ENCODE measurements at places on chromosomes 13 and 19. TPM values are rescaled to one million over a fixed set of nuclear protein-coding genes. Genes with fewer than 3 reads are reported as not detected.

The SERPINE3 gene
- total RNA-seq: not detected

The NCR1 gene
- total RNA-seq: not detected

DNA sequence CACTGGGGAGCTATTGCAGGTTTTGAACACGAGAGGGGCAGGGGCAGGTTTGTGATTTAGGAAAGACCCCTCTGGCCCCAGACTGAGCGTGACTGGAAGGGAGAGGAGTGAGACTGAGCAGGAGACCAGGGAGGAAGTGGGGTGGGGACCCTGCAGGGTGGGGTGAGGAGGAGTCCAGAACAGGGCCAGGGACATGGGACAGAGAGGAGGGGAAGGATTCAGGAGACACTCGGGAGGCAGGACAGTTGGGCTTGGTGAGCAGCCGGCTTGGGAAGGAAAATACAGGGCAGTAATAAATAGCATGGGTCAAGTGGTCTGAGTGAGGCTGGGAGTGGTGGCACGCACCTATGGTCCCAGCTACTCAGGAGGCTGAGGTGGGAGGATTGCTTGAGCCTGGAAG, 9.4 kb downstream of the FOSB start:
- DNase-seq: no peak

GRCh38 chr13:111380431-111380830, 60.0 kb downstream of the TEX29 start:
- DNase-seq: no peak

GRCh38 chr19:5990289-5990797, 12.4 kb upstream of the RANBP3 start:
- DNase-seq: no peak

DNA sequence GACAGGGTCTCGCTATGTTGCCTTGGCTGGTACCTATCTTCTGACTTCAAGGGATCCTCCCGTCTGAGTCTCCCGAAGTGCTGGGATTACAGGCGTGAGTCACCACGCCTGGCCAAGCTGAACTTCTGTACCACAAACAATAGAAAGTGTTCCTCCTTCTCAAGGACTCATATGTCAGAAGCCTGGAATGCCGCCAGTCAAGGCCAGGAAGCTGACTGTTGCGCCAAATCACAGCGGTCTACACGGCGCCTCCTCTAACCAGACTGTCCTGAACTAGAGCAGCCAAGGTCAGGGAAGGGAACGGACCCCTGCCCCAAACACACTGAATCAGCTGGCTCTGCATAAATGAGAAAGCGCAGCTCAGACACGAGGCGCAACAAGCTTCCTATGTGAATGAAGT, 14.6 kb downstream of the RAB20 start:
- DNase-seq: no peak

DNA sequence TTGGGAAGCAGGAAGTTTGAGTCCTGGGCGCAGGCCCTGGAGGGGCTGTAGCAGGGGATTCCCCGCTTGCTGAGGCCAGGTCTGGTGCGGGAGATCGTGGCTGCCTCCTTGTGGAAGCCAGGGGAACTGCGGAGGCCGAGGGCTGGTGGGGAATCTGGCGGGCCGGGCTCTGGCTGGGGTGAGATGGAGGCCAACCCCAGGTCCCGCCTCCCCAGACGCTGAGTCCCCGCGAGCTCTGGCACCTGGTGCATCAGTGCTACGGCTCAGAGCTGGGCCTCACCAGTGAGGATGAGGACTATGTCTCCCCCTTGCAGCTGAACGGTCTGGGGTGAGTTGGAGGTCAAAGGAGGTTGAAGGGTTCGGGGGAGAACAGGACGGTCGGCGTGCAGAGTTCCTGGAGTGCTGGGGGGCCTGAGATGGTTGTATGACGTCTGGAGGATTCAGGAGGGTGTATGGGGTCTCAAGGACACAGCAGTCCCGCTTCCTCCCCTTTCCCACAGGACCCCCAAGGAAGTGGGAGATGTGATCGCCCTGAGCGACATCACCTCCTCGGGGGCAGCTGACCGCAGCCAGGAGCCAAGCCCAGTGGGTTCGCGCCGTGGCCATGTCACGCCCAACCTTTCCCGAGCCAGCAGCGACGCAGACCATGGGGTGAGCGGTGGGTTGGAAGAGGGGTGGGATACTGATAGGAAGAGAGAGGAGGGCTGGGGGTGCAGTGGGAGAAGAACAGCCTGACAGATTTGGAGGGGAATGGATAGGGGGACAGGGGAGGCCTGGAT, 13.1 kb downstream of the GRAMD1A start:
- DNase-seq: peak; percentile 59

GRCh38 chr19:6476155-6476895, 5.3 kb downstream of the DENND1C start:
- peak; percentile 50 for DNase-seq

DNA sequence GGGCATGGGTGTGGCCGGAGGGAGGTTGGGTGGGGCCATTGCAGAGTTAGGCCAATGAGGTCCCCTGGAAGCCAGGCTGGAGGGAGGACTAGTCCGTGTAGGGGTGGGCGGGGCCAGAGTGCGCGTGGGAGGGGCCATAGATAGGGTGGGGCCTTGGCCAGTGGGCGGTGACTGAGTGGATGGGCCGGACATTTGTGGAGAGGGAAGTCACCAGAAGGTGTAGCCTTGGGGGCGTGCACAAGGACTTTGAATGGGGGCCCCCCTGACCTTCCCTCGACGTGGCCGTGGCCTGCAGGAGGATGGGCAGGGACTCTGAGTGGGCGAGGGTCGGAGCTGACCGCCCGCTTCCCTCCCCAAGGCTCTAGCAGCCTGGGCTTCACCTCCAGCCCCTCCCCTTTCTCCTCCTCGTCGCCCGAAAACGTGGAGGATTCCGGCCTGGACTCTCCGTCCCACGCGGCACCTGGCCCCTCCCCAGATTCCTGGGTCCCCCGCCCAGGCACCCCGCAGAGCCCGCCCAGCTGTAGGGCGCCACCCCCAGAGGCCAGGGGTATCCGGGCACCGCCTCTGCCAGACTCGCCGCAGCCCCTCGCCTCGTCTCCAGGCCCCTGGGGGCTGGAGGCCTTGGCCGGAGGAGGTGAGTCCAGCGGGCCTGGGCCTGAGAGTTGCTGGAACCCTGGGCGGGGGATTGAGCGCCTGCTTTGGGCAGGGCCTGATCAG, 16.5 kb upstream of the B3GNT3 start:
- peak; percentile 30 for DNase-seq

GRCh38 chr13:101514695-101515275, 62.3 kb downstream of the ITGBL1 start:
- no peak for DNase-seq

DNA sequence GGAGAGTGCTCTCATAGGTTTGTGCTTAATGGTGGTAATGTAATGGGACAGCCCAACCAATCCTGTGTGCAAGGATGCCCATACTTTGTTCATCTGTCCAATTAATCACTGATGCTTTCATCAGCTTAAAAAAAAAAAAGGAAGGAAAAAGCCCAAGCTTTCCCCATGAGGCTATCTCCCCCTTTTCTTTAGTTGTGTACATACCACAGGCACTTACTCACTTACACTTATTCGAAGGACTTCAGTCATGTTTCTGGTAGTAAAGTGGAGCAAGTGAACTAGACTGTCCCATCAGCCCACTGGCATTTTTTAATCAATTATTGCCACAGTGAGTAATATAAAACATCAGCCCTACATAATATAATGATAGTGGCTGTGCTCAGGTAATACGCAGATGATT, 183.5 kb upstream of the UFM1 start:
- no peak for DNase-seq

GRCh38 chr13:27168086-27168485, 3.5 kb downstream of the USP12 start:
- DNase-seq: no peak

GRCh38 chr19:18173054-18173571, 500 bp upstream of the IFI30 start:
- no peak for DNase-seq
